Colonic mucosa (tissue), 4 donors: ENCODE measurements at places on chromosomes 16 and 17.

- no peak for DNase-seq
These were observed 609 bp upstream of the ZNF750 start for GRCh38 chr17:82840431-82840831.

DNA sequence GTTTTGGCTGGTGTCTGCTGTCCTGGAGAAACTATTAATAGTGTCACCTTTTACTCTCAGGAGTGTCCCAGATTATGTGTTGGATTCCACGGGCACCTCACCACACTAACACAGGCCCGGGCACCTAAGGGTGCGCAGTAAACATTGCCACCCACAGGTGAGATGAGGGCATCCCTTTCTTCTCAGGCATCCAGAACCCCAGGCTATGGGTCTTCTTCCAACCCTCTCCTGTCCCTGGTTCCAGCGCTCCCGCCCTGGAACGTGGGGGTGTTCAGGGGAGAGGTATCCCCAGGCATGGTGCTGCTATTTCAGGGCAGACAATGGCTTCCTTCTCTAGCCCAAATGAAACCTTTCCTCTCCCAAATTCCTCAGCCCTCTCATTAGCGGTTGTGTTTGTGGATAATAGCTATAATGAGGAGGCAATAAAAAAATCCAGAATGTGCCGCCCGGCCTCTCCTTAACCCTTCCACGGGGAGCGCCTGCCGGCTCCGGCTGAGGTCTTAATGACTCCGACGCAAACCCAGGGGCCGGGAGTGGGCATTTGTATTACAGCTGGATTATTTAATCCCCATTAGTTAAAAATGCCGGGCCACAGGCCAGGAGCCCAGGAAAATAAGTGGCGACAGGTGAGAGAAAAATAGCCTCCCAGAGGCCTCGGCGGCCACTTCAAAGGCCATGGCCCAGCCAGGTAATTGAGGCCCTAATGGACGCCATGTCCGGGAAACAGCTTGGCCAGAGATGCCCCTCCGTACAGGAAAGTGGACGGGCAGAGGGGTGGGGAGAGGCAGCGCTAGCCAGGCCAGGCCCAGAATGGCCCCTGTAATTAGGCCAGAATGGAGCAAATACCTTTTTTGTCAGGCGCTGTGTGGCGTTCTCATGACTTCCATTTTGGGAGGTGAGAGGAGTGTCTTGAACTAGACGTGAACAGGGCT is 102.8 kb downstream of the IRX5 start:
- no peak for DNase-seq

DNA sequence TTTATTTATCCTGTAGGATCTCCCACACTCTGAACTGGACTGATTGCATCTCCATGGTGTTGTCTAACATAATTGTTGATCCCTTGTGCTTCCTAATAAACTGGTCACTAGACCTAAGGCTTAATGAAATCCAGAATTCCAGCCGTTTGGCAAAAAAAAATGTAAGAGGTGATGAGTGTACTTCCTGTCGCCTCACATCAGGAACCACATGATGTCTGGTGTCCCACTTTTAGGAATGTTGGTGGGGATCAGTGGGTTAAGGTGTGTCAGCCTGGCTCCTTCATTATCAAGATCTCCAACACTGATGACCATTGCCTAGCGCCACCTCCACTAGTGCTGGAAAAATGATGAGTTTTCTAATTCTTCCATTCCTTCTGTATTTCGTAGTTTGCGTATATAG is 18.6 kb upstream of the LONP2 start:
- no peak for DNase-seq

DNA sequence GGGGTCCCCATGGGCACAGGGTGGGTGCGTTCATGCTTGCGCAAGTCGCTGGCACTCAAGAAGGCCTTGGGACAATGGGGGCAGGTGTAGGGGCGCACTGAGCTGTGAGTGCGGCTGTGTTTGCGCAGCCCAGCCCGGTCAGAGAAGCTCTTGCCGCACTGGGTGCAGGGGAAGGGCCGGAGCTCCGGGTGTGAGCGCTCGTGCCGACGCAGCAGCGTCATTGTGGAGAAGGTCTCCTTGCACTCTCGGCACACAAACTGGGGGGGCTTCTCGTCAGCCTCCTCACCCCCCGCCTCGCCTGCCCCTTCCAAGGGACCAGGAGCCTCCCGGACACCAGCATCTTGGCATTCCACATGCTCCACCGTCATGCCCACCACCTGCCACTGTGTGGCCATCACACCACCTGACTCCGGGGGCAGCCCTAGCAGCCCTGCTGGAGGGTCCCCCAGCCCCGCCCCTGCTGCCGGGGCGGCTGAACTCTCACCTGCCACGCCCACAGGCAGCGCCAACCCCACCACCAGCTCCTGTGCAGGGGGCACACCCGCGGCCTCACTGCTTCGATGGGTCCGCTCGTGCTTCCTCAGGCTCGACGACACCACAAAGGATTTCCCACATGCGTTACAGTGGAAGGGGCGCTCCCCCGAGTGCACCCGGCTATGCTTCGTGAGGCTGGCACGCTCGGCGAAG is 12.8 kb downstream of the ZNF668 start:
- no peak for DNase-seq

- no peak for DNase-seq
These were observed 10.1 kb downstream of the AMZ2 start for GRCh38 chr17:68257934-68258333.

DNA sequence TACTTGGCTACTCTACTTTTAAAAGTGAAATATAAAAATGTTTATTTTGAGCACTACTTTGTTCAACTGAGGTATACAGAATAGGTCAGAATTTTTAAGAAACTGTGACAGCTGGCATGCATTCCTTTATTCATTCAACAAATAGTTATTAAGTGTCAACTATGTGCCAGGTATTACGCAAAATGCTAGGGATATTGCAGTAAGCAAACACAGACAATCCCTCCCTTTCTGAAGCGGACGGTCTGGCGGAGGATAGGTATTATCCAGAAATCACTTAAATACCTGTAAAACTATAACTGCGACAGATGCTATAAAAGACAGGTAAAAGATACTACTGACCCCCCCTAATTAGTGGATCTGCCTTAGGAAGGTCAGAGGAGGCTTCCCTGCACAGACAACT is 26.1 kb downstream of the METTL16 start:
- no peak for DNase-seq

- no peak for DNase-seq
These were observed 33.1 kb upstream of the PHB1 start for GRCh38 chr17:49447628-49448302.

- DNase-seq: no peak
These were observed 18.0 kb upstream of the CEP20 start for GRCh38 chr16:15906439-15906838.
